ENCODE measurements at places on chromosomes 11 and 22. TPM values are rescaled to one million over a fixed set of nuclear protein-coding genes. Genes with fewer than 3 reads are reported as not detected.

- DNase-seq = peak; percentile 73
Measured at GRCh38 chr22:49632199-49633009, 195.3 kb downstream of the BRD1 start.

Gene VWCE
- total RNA-seq = 40.1 TPM

- DNase-seq = no peak
Measured at GRCh38 chr22:28102151-28102812, 183.2 kb upstream of the PITPNB start.

- no peak for DNase-seq
Measured at GRCh38 chr11:69854713-69855112, 35.5 kb upstream of the FGF3 start.

GRCh38 chr11:88146106-88146505, 29.1 kb downstream of the RAB38 start:
- DNase-seq = no peak

DNA sequence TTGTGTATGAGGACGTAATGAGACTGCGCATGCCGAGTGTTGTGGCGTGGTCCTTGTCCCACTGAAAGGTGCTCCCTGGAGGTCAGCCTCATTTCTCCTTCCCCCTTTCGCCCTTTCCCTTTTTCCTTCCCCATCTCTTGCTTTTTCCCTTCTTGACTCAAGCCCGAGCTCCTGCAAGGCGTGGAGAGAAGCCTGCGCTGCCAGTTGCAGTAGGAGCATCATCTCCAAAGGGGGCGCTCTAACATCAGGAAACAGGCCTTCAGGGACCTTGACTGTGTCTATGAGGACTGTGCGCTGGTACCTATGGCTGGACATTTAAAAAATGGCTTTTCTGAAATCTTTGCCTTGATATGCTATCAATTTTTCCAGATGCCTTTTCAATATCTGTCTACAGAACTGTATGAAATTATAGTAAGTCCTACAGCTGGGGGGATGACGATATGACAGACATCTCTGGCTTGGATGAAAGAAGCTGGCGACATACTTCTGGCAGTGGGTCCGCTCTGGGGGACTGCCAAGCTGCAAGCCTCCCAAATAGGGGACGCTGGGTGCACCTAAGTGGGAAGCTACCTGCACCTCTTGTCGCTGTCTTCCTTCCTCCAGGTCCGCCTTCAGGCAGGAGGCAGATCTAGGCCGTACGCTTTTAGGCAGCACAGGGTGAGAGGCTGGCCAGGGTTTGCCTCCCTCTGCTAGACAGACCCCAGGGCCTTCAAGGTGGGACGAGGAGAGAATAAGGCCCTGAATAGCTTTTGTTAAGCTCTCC, 96.5 kb downstream of the NXPE2 start:
- DNase-seq = peak; percentile 67

DNA sequence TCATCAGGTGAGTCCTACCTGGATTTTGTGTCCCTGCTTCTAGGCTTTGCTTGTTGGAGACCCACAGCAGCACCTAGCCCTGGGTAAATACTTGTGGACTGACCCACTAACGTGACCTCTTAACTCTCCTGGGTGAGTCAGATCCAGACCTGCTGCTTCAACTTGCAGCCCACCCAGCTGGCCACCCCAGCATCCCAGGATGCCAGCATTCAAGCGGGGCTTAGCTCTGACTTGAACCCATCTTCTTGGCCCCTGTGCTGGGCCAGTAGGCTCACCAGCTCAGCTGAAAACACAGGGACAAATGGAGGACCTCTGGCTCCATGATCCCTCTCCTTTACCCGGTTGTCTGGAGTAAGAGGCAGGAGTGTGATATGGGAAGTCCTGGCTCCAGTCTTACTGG, 33.5 kb downstream of the PARVG start:
- DNase-seq = no peak
